ENCODE measurements at places on chromosomes 4 and X.

- no peak for DNase-seq
Measured at GRCh38 chr4:105633241-105633640, 75.2 kb downstream of the INTS12 start.

GRCh38 chr4:118883861-118884260 is 4.8 kb upstream of the SYNPO2 start:
- no peak for DNase-seq

- no peak for DNase-seq
Measured at GRCh38 chrX:71998836-71999509, 88.3 kb downstream of the NHSL2 start.

DNA sequence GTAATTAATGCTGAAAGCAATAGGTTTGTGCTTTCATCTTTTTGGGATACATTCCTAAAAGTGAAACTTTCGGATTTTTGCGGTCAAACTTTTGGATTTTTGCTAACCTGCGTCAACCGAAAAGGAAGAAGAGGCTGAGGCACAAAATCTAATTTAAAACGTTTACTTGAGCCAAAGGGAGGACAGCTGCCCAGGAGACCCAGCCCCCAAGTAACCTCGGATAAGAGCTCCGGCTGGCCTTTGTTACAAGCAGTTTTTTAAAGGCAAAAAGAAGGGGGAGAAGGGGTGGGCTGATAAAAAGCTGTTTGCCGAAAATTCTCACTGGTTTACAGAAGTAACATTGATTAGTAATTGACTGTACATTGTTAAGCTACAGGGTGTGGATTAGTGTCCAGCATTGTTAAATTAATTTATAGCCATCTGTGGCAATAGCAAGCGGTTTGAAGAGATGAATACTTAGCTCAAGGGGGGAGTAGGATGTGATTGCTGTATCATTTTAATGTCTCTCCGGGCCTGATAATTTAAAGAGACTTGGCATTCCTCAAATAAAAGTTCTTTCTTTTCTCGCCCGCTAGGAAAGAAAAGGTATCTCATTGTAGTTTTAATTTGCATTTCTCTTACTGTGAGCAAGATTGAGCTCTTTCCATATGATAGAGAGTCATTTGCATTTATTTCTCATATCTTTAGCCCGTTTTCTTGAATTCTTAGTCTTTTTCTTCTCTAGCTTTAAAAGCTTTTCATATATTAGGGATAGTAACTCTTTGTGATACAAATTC is 59.1 kb upstream of the USP9X start:
- no peak for DNase-seq

DNA sequence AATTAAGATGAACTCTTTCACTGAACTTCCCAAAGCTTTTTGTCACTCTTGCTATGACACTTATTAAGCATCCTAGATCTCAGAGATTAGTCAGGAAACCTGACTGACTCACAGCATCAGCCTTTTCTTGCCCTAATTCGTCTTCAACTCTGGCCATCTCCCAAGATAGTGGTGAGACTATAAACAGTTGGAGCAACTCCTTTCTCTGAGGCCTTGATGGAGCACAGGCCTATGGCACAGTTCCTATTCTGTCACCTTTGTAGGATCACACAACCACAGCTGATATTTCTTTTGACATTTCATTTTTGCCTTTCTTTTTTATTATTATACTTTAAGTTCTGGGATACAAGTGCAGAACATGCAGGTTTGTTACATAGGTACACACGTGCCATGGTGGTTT is 217.6 kb downstream of the PRR32 start:
- no peak for DNase-seq

DNA sequence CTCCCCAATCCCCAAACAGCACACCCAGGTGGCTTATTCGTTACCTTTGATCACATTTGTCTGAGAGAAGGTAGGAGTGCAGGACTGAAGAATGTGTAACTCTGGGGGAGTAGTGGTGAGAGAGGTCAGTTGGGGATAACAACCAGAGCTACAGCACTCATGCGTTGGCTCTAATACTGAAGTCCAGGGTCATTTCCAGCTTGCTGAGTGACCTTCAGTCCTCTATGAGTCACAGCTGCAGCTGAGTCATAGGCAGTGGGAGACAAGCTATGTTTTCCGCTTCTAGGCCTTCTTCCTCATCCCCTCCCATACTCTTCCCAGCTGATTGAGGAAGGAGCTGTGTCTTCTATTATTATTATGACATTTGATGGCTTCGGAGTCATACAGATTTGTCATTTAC is 31.6 kb upstream of the CT47C1 start:
- no peak for DNase-seq

DNA sequence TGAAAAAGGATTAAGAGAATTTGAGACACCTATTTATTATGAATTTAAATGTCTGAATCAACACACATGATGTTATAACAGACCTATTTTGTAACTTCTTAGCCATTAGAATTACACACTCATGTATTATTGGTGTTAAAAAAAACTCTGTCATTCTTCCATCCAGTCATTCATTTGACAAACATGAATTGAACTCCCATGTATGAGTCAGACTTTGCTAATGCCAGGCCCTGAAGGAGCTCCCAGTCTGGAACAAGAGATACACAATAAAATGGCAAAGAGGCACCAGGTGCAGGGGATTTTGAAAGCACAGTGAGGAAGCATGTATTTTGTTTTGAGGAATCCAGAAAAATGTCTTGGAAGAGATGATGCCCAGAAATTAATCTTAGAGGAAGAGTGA is 87.7 kb upstream of the EFHC2 start:
- DNase-seq: no peak

GRCh38 chrX:105458846-105459245 is 238.4 kb upstream of the TEX13A start:
- DNase-seq: no peak

GRCh38 chrX:97619499-97619898 is 735.8 kb downstream of the RPA4 start:
- no peak for DNase-seq

DNA sequence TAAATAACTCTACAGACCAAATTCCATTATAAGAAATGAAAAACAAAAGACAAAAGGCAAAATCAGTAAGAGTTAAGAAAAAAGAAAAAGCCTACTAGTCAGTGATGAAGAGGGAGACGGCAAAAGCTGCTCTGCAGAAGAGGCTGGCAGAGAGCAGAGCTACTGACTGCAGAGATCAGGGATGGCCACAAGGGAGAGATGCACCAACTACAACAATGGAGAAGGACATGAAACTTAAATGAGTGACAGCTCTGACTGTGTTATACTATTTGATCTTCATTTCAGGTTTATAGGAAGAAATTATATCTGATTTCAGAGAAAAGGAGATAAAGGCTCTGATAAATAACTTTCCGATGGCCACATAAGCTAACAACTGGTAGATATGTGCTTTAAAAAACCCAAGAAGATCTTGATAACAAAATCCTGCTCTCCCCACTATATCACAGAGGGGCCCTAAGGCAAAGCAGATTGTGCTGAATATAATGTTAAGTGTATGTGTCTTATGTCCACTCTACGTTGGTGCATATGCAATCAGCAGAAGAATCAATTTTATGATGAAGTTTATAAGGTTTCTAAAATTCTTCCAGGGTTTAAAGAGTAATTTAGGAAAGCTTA is 58.4 kb upstream of the COX18 start:
- DNase-seq: no peak

GRCh38 chr4:149896432-149896831 is 80.8 kb upstream of the IQCM start:
- no peak for DNase-seq

- no peak for DNase-seq
Measured at GRCh38 chrX:129655547-129656249, 942 bp upstream of the APLN start.

- DNase-seq: no peak
Measured at GRCh38 chr4:184534511-184535391, 60.4 kb upstream of the IRF2 start.

- DNase-seq: no peak
Measured at GRCh38 chrX:110675886-110676285, 119.7 kb downstream of the CHRDL1 start.

DNA sequence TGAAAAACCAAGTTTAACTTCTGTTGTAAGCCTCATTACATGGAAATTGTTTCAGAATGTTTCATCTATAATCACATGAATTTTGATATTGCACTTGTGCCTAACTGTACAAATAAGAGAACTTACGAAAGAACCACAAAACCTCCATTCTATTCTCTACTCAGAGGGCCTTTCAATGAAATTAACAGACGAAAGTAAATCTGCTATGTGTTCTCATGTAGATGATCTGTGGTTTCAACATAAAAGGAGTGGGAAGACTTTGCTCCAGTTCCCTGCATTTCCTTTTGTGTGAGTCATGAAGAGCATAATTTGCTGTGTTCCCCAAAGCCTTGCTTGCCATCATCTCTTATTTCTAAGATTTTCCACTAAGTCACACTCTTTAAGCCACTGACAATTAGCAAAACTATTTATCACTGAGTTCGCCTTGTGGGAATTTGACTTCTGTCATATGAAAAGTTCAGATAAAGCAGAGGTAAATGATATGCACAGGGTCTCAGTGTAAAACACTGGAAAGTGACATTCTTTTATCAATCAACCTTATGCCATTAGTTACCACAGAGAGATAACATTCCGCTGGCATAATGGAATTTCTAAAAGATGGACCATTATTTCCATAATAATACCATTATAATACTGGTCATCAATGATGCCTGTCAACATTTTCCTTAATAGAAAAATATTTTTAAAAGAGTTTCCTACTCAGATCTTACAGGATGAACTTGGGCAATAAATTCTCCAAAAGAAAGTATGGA is 329.8 kb downstream of the NR3C2 start:
- DNase-seq: no peak

- DNase-seq: no peak
Measured at GRCh38 chr4:60482921-60483351, 717.2 kb upstream of the ADGRL3 start.

DNA sequence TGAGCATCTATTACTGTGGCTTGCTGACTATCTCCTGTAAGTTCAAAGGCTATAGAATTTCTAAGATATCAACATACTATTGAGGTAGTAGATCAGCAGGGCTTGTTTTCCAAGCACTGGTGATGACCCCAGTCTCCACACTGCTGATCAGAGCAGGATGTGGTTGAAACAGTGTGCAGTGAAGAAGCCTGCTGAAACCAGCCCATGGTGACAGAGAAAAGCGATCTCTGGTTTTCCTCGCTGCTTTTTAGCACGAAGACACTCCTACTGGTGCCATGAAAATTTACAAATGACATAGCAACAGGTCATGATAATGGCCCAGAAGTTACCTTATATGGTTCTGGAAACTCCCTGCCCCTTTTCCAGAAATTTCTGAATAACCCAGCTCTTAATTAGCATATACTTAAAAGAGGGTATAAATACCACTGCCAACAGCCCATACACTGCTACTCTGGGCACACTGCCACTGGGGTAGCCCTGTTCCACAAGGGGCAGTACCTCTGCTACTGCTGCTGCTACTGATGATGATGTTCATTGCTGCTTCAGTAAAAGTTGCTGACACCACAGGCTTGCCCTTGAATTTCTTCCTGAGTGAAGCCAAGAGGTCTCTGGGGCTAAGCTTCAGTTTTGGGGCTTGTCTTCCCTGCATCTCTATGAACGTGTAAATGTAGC is 1689.5 kb upstream of the PCDH10 start:
- no peak for DNase-seq

- no peak for DNase-seq
Measured at GRCh38 chr4:97507587-97508245, 635.6 kb downstream of the STPG2 start.

DNA sequence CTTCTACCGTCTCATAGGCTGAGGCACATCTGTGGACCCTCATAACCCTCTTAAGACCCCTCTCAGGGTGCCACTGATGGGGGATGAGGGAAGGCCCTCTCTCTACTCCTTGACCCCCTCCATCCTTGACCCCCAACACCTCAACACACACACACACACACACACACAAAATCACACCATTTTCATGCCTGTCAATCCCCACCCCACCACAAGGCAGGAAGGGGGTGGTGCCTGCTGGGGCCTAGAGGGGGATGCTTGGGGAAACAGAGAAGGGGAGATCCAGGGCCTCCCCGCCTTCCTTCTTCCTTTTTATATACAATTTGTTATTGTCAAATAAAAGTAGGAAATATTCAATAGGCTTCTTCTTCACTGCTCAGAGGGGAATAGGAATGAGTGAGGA is 1.2 kb upstream of the EBP start:
- DNase-seq: no peak

DNA sequence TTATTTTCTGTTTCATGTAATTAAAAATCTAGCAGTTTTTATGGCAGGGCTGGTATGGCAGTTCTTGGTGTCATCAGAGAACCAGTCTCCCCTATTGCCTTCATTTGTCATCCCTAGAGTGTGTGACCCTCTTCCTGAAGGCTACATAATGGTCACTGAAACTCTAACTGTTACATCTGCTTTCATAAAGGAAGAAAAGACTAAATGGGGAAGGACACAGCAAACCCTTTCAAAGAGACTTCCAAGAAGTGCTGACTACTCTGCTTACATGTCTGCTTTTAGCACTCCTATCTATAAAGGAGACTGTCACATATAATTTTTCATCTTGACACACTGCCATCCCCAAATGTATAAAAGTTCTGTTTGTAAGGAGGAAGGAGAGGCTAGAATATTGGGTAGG is 105.9 kb upstream of the DIAPH2 start:
- DNase-seq: no peak

- DNase-seq: no peak
Measured at GRCh38 chr4:79673898-79674297, 265.9 kb upstream of the GK2 start.

- DNase-seq: no peak
Measured at GRCh38 chr4:175460414-175460813, 351.6 kb downstream of the GPM6A start.

GRCh38 chrX:68691921-68692320 is 44.5 kb downstream of the STARD8 start:
- no peak for DNase-seq

GRCh38 chr4:3834186-3834662 is 68.0 kb downstream of the ADRA2C start:
- no peak for DNase-seq

GRCh38 chrX:39896951-39897740 is 200.6 kb downstream of the BCOR start:
- DNase-seq: no peak

DNA sequence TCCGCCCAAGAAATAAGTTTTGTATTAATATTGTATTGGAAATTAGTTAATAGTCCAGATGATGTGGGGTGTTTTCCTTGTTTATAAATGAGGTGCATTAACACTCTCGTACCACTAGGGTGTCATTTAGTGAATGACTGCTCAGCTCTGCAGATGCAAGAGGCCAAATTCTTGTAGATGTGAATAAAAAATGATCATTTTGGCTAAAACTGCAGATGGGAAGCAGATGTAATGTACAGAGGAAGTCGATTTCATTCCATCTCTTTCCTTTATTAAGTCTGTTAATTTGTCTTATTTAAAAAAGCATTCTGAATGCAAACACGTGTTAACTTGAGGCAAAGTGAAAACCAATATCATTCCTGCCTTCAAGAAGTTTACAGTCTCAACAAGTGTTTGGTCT is 108.1 kb downstream of the DHX15 start:
- no peak for DNase-seq

DNA sequence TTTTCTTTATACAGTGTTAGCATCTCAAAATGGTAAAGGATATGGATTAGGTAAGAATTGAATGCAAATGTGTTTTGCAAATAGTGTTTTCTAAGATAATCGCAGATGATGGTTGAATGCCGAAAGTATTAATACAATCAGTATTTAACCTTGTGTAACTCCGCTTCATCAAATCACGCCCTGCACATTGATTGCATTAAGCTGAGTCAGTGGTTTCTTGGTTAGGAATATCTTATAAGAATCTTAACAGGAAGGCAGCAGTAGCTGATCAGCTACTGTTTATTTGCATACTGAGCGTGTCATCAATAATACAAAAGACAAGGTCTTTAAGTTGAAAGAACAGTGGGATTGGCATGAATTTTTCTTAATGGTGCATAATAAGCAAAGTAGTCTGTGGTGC is 545.4 kb downstream of the RPA4 start:
- DNase-seq: no peak

- DNase-seq: no peak
Measured at GRCh38 chrX:11960031-11960430, 178.2 kb upstream of the FRMPD4 start.

Measured in stimulated activated CD4-positive, alpha-beta T cell treated with anti-CD3 and anti-CD28 coated beads, Interleukin-15, amount 100 ng/mL, for 1 hour (primary cell).